ENCODE measurements at places on chromosomes 5 and 9.

DNA sequence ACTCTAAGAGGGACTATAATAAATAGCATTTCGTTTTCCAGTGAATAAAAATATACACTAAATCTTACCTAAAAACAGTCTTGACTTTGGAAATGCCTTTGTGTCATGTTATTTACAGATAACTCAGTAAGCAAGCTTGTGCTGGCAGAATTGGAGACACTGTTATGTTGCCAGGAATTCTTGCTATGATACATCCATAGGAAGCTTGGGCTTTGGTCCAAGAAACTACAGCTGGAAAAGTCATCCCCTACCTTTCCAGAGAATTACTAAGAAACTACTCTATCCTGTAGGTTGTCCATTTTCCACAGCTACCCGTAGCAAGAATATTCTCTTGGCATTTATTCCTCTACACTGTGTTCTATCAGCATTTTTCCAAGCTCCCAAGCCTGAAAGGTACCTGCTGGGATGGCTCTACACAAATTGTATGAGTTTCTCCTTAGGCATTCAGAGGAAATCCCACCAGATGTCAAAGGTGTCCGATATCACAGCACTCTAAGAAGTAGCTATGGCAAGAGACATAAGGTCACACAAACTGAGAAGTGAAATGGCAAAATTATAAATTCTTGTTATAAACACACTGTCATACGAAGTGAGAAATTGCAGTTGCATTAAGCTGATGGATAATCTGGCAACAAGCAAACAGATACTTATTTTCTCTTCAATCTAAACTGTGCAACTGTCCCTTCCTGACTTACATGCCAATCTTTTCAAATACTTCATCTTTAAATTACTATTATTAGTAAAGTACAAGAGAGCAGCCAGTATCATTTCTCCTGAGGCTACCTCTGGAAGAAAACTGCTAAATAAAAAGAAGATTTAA, 68.5 kb downstream of the MCTP1 start:
- no peak for DNase-seq

DNA sequence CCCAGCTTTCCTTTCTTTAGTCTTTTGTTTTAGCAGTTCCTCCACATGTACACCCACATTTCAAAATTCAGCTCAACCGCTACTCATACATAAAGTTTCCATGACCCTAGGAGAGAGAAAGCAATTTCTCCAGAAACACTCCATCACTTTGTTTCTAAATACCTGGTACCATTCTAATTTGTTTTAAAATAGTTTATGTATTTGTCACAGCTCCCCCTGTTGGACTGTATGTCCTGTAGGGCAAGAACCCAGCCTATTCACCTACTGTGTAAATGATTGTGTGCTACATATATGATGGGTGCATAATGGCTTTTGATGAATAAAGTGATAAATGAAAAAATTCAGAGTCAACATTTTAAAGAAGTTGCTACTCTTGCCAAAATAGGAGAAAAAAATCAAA, 139.1 kb downstream of the COX7C start:
- DNase-seq = no peak

GRCh38 chr9:18723366-18723765, 249.4 kb downstream of the ADAMTSL1 start:
- no peak for DNase-seq

DNA sequence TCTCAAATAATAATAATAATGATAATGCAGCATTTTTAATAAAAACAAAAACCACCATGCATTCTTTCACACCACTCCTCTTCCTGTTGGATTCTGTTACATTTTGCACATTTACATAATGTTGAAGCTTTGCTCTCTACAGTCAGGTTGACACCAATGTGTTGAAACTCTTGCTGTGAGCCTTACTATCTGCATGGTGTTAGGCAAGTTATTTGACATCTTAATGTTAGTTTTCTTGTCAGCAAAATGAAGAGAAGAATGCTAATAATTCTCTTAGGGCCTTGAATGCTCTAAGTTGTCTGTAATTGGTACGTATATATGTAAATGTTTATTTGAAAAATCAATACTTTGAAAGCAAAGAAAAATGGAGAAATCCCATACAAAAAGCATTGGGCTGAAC, 525.5 kb upstream of the PTGER4 start:
- DNase-seq = no peak

- no peak for DNase-seq
Measured at GRCh38 chr9:90445391-90445790, 197.2 kb downstream of the DIRAS2 start.

GRCh38 chr9:81244631-81245030, 444.7 kb downstream of the TLE1 start:
- DNase-seq = no peak

GRCh38 chr5:431001-431710, 11.8 kb upstream of the EXOC3 start:
- no peak for DNase-seq

DNA sequence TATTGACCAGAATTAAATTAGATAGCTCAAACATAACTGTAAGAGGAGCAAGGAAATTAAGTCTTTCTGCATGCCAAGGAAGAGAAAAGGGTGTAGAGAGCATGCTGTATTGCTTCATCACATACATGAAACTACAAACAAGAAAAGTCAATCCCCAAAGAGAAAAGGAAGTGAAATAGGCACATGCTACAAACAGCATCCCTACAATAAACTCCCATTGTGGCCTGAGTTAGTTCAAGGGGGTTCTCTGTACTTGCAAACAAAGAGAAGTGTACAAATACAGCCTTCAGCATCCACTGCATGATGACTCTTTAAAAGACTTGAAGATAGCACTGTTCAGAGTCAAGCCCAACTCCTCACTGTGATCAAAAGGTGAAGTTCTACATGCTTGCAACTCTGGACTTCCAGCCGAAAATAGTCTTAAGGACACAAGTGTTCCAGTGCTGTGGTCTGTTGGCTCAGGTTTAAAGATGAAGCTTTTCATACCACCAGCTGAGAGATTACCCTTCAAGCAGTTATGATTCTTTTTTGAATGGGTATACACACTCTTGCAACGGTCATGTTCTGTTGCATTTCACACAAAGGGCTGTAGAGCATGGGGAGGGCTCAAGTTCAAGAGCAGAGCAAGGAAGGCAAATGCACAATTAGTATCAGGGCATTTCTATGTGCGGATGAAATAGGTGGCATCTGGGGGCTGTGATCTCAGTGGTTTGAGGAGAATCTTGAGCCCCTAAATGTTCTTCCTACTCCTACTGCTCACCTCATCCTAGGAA, 534.5 kb downstream of the EBF1 start:
- no peak for DNase-seq

- no peak for DNase-seq
Measured at GRCh38 chr5:142202282-142202681, 93.7 kb downstream of the NDFIP1 start.

- DNase-seq = no peak
Measured at GRCh38 chr9:14131356-14132088, 182.4 kb downstream of the NFIB start.

DNA sequence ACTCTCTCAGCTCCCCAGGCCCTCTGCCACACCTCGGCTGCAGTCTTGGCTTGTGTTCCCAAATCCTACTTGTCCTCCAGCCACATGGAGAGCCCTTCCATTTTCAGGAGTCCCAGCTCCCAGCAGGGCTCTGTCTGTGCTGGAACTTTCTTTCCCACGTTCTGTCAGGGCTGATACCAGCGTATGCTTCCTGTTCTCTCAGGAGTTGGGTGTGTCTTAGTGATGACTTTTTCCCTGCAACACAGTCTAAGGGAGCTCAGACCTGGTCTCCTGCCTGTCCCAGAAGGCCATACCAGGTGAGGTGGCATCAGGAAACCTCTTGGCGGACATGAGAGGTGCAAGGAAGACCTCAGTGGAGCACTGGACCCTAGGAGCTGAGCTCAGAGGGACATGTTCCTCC, 226.5 kb downstream of the HSPA4 start:
- DNase-seq = no peak

- peak; percentile 26 for DNase-seq
Measured at GRCh38 chr9:133237035-133237731, 28.1 kb upstream of the OBP2B start.

DNA sequence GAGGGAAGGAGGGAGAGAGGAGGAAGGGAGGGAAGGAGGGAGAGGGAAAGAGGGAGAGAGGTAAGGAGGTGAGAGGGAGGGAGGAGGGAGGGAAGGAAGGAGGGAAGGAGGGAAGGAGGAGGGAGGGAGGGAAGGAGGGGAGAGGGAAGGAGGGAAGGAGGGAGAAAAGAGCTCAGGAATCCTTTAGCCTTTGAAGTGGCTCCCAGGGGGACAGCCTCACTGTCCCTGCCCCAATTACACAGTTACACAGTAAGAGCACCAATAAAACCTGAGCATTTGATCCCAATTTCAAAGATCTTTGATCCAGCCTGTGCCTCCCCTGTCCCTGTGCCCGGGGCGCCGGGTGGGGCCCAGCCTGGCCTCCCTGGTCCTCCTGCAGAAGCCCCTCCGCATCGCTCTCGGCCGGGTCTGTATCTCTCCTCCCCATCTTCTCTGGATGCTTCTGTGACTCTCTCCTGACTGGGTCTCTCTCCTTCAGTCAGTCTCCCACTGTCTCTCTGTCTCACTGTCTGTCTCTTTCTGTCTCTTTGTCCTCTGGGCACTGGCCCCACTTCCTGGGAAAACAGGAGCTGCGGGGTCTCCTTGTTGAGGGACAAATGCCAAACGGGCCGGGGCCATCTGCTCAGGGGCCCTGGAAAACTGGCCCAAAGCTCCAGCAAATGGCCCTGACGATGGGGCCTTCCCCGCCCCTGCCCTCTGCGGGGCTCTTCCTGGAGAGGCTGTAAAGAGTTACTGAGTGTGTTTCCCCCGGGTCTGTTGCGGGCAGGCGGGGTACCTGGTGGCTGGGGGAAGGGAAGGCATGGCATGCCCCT, 54.2 kb upstream of the EGFL7 start:
- DNase-seq = no peak

- DNase-seq = no peak
Measured at GRCh38 chr5:88144219-88145001, 124.2 kb downstream of the TMEM161B start.

DNA sequence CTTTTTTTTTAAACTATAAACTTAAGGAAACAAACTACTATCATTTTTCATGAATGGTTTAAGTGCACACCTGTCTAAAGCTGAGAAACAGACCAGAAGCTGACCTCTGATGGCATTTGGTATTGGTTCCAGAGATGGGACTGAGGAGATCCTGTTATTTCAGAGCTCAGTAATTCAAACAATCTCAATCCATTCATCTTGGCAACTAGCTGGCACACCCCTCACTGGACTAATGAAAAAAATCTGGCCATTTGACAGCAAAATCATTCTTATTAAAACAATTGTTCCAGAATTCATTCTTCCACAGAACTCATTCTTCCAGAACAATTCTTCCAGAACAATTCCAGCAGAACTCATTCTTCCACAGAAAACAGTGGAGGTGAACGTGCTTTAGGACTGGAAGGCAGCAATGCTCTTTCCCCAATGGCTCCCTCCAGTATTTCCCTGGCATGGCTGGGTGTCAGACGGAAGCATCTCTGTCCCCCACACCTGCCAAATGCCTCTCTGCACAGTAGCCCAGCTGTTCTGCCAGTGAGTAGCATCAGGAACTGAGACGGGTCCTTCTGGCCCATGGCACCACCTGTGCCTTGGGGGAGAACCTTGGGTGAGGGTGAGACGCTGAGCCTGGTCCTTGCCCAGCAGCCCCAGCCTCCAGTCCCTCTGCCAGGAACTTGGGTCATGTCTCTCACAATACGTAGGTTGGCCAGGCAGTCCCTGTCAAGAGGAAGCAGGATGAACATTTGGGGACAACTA, 87.5 kb upstream of the EQTN start:
- DNase-seq = no peak

DNA sequence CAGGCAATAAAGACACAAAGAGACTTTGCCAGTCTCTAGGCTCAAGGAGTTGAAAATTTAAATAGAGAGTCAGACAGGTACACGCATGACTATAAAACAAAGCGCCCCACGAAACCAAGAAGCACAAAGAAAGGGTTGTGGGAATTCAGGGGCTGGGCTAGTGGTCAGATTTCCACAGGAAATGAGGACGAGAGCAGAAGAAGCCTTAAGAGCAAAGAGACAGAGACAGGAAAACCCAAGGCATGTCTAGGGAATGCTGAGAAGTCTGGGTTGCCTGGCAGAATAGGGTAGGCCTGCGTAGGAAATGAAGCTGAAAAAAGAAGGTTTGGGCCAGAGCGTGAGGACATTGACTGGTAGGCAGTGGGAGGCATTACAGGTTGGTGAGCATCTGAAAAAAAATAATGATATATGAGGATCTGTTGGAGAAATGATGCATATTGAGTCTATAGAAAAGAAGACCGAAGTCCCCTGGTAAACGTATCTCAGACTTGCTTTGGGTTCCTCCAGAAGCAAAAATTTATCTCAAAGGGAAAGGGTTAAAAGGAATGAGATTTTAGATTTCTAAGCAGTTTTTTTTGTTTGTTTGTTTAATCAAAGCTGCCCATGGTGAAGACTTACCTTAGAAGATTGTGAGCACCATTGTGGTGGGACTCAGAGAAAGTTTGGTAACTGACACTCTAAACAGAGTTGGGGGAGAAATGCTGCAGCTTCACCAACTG, 51.8 kb downstream of the SLC1A3 start:
- DNase-seq = no peak

- DNase-seq = no peak
Measured at GRCh38 chr9:120544441-120544840, 35.5 kb downstream of the CDK5RAP2 start.

DNA sequence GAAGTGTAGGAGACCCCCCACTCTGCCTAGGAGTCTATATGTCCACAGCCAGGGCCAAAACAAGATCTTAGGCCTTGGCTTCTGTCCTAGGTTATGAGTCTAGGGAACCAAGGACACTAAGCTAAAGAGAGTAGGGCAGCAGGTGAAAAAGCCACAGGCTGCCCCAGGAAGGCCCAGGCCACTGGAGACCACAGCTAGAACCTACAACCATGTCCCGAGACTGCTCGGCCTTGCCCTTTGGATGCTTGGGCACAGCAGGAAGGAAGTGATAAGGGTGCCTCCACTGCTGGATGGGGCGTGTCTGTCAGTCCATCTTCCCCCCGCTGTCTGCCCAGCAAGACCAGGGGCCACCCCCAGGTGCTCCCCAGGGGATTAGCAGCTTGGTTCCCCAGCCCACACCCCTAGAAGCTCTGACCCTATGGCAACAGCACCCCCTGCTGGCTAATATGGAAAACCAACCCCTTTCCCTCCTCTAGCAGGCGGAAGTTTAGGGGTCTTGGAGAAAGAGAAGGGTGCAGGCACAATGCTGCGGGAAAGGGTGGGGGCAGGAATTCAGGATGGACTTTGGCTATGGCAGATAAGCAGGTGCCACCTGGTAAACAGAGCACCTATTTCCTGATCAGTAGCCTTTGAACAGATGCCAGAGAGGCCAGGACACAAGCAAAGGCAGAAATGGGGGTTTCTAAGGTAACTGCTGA, 10.5 kb upstream of the IRF1 start:
- DNase-seq = no peak

- DNase-seq = no peak
Measured at GRCh38 chr5:133606835-133607234, 5.5 kb downstream of the FSTL4 start.

GRCh38 chr5:82424211-82424610, 146.1 kb upstream of the RPS23 start:
- DNase-seq = no peak

GRCh38 chr9:130659699-130660248, 4.6 kb upstream of the PRDM12 start:
- DNase-seq = no peak

Data from left renal cortex interstitium (tissue), 4 donors.